Endodermal cell (in vitro differentiated cells): ENCODE measurements at places on chromosomes 5 and 9. TPM values are rescaled to one million over a fixed set of nuclear protein-coding genes. Genes with fewer than 3 reads are reported as not detected.

- no peaks in the 10 kb centered on the region for H3K4me1 ChIP-seq
- peaks cover 29% of the 10 kb centered on the region for H3K36me3 ChIP-seq
- no peaks in the 10 kb centered on the region for H3K27me3 ChIP-seq
- no peak overlapping the region for H3K4me3 ChIP-seq
- DNase-seq, result no peak
- no peak overlapping the region for H3K27ac ChIP-seq
Observed at GRCh38 chr5:110751902-110752762, 13.3 kb downstream of the SLC25A46 start.

GRCh38 chr5:83245037-83245436, 167.7 kb downstream of the XRCC4 start:
- H3K4me3 ChIP-seq, result no peak overlapping the region
- H3K27me3 ChIP-seq, result no peaks in the 10 kb centered on the region
- no peak overlapping the region for H3K27ac ChIP-seq
- H3K36me3 ChIP-seq, result no peaks in the 10 kb centered on the region
- DNase-seq, result no peak
- H3K4me1 ChIP-seq, result no peaks in the 10 kb centered on the region

Gene ST6GALNAC4
- 8.3 to 10.5 TPM (median 8.6 TPM) in 3 replicates for total RNA-seq

GRCh38 chr5:79181419-79182022, 54.4 kb upstream of the JMY start:
- no peaks in the 10 kb centered on the region for H3K36me3 ChIP-seq
- no peak overlapping the region for H3K27ac ChIP-seq
- peaks cover 13% of the 10 kb centered on the region for H3K4me1 ChIP-seq
- DNase-seq, result peak; percentile 77
- H3K27me3 ChIP-seq, result no peaks in the 10 kb centered on the region

DNA sequence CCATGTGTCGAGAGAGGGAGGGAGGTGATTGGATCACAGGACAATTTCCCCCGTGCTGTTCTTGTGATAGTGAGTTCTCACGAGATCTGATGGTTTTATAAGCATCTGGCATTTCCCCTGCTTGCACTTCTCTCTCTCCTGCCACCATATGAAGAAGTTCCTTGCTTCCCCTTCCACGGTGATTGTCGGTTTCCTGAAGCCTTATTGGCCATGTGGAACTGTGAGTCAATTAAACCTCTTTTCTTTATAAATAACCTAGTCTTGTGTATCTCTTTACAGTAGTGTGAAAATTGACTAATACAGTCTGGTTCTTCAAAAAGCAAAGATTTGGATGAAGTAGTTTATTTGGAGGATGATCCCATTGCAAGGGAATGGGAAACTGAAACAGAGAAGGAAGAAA, 11.3 kb upstream of the MIER3 start:
- no peaks in the 10 kb centered on the region for H3K36me3 ChIP-seq
- H3K27me3 ChIP-seq, result no peaks in the 10 kb centered on the region
- no peak overlapping the region for H3K4me3 ChIP-seq
- H3K4me1 ChIP-seq, result peaks cover 4% of the 10 kb centered on the region
- no peak for DNase-seq

DNA sequence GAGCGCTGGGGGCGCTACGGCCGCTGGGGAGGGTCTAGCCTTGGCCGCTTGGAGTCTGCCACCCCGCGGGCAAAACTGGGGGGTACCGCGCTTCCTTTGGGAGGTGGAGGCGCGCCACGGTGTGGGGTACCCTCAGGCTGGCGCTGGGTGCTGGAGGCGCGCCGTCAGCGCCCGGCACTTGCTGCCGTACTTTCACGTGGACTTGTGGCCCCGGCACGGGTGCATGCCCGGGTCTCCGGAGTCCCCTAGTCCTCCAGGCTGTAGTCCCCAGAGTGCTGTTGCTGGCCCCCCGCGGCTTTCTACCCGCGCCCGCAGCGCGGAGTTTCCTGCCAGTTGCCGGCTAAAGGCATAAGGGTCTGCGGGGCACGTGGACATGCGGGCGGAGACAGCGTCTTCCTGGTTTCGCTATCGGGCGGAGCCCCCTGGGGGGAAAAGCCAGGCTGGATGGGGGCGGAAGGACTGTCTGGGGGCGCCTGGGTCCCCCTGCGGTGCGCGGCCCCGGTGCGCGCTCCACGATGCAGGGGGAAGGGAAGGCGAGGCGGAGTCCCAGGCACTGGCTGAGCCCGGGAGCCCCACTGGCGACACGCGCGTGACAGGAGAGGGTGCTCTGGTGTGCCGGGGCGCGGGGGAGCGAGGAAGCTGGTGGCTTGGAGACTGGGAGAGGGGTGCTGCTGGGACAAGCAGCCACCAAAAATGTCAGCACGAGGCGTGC, 666 bp downstream of the PPARGC1B start:
- peak overlapping the region; percentile 85 for H3K4me3 ChIP-seq
- DNase-seq, result peak; percentile 86
- H3K36me3 ChIP-seq, result no peaks in the 10 kb centered on the region
- H3K27me3 ChIP-seq, result peaks cover 49% of the 10 kb centered on the region
- H3K4me1 ChIP-seq, result no peaks in the 10 kb centered on the region
- no peak overlapping the region for H3K27ac ChIP-seq

- no peak overlapping the region for H3K4me3 ChIP-seq
- no peak for DNase-seq
- no peaks in the 10 kb centered on the region for H3K36me3 ChIP-seq
- no peaks in the 10 kb centered on the region for H3K27me3 ChIP-seq
- H3K27ac ChIP-seq, result no peak overlapping the region
Observed at GRCh38 chr5:65914641-65915196, 11.7 kb upstream of the ERBIN start.

GRCh38 chr9:133641396-133641655, 5.2 kb downstream of the DBH start:
- no peak overlapping the region for H3K4me3 ChIP-seq
- no peaks in the 10 kb centered on the region for H3K27me3 ChIP-seq
- no peak for DNase-seq
- no peaks in the 10 kb centered on the region for H3K4me1 ChIP-seq
- no peak overlapping the region for H3K27ac ChIP-seq

Gene SPATA31D4
- not detected in 2 replicates for total RNA-seq

GRCh38 chr5:81134066-81134465, 99.1 kb upstream of the CKMT2 start:
- no peak overlapping the region for H3K4me3 ChIP-seq
- peaks cover 25% of the 10 kb centered on the region for H3K4me1 ChIP-seq
- no peaks in the 10 kb centered on the region for H3K27me3 ChIP-seq
- DNase-seq, result no peak
- no peak overlapping the region for H3K27ac ChIP-seq

Gene SURF2
- 25.9 and 26.7 TPM in 2 replicates for total RNA-seq

DNA sequence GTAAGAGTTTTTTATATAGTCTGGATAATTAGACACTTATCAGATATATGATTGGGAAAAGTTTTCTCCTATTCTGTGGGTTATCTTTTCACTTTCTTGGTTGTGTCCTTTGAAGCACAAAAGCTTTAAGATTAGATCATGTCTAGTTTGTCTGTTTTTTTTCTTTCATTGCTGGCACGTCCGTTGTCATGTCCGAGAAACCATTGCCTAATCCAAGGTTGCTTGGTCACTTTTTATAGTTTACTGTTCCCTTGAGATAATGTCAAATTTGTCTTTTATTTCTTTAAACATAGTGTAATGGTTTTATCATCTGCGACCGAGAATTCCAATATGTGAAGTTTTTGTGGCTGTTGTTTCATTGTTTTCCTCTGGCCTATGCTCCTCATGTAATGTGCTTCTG, 28.8 kb downstream of the GARNL3 start:
- no peak overlapping the region for H3K27ac ChIP-seq
- H3K4me1 ChIP-seq, result no peaks in the 10 kb centered on the region
- H3K4me3 ChIP-seq, result no peak overlapping the region
- no peak for DNase-seq
- no peaks in the 10 kb centered on the region for H3K27me3 ChIP-seq

DNA sequence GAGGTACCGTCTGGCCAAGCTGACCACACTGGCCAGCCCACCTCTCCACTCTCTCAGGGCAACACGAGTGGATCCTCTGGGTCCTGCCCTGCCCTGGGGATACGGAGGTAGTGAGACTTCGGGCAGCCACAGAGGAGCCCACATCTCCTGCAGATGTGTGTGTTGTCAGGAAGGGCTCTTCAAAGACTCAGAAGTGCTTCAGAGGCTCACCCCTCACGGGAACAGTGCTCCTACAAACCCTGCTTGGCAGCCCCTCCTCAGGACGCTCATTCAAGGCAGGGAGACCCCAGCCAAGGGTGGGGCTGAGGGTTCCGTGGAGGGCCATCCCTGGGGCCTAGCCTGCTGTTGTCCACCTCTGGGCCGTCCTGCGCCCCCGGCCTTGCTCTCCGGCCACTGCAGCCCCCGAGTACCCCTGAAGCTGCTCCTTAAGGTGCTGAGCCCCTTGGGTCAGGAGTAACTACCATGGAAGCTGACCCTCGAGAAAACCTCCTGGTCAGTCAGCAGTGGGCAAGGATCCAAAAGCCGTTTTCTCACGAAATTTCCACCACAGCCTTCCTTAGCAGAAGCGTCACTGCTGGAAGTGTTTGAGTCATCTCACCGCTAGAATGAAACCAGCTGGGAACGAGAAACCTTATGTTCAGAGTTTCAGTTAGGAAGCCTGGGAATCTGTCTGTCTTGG, 23.2 kb upstream of the LRRC14B start:
- H3K36me3 ChIP-seq, result no peaks in the 10 kb centered on the region
- no peaks in the 10 kb centered on the region for H3K4me1 ChIP-seq
- H3K27ac ChIP-seq, result no peak overlapping the region
- H3K4me3 ChIP-seq, result no peak overlapping the region
- no peak for DNase-seq

Gene PPP1R26
- total RNA-seq, result 43.2 and 49.8 TPM in 2 replicates

Gene GABRA1
- 0.33 TPM in 1 of 2 replicates, not detected in the other for total RNA-seq

- no peak overlapping the region for H3K4me3 ChIP-seq
- H3K36me3 ChIP-seq, result no peaks in the 10 kb centered on the region
- H3K27me3 ChIP-seq, result no peaks in the 10 kb centered on the region
- no peak overlapping the region for H3K27ac ChIP-seq
- DNase-seq, result no peak
Observed at GRCh38 chr9:131826966-131827525, 87.2 kb upstream of the RAPGEF1 start.

- H3K36me3 ChIP-seq, result no peaks in the 10 kb centered on the region
- H3K27me3 ChIP-seq, result no peaks in the 10 kb centered on the region
- DNase-seq, result peak; percentile 46
- no peak overlapping the region for H3K27ac ChIP-seq
Observed at GRCh38 chr5:88188458-88189132, 80.0 kb downstream of the TMEM161B start.

- no peak overlapping the region for H3K4me3 ChIP-seq
- H3K27me3 ChIP-seq, result peaks cover 62% of the 10 kb centered on the region
Observed at GRCh38 chr9:17580119-17580518, 1.3 kb downstream of the SH3GL2 start.

DNA sequence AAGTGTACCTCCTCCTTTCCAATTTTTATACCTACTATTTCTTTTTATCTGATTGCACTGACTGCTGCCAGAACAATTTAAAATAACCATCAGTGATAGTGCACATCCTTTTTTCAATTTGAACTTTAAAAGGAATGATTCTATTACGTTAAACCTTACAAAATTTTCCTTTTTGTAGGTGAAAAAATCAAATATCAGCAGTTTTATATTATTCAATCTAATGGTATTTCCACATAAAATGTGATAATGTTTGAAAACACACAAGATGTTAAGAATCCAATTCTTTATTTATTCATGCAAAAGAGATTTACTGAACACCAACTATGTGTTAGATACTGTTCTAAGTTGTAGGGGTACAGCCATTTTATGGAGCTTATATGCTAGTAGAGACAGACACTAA, 105.7 kb downstream of the GDNF start:
- H3K27ac ChIP-seq, result no peak overlapping the region
- no peaks in the 10 kb centered on the region for H3K36me3 ChIP-seq
- DNase-seq, result no peak
- H3K4me1 ChIP-seq, result no peaks in the 10 kb centered on the region

DNA sequence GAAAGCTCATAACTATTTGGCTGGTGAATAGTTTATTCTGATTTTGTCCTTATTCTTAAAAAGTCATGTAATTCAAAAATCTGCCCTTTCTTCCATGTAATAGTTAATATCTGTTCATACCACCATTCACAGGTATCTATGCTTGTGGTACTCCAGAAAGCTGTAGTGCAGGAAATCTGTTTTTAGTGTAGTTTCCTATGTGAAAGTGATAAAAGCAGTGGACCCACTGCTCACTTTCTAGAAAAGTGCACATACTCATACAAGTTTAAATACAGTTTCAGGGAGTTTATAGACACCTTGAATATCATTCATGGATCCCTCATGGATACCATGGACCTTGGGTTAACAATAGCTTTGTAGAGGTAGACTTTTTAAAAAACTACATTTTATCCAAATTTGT, 20.2 kb downstream of the PBX3 start:
- H3K27ac ChIP-seq, result no peak overlapping the region
- H3K36me3 ChIP-seq, result no peaks in the 10 kb centered on the region
- no peak overlapping the region for H3K4me3 ChIP-seq
- no peak for DNase-seq

DNA sequence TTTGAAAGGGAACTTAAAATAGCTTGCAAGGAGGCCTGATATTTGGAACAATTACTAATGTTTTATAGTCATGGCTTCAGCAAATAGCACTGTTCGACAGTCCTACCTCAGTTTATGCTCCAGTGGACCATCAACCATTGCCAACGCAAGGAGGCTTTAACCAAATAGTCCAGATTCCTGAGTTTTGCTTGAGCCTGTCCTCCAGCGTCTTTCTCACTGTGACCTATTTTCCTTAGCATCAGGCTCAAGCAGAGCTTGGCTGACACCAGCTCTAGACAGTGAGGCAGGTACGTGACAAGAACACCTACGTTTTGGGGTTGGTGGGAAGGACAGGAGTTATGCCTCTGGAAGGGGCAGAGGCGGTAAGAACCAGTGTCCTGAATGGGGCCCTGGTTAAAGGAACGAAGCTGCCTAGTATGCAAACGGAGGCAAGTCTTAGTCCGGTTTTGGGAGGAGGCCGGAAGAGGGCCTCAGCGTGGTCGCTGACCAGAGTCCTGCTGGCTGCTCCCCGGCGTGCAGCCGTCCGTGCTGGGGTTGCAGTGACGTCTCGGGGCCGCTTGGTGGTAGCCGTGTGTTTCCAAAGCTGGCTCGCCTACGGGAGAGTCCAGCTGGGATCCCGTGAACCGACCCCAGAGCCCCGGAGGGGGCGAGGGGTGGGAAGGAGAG, 998 bp upstream of the FGF18 start:
- no peaks in the 10 kb centered on the region for H3K4me1 ChIP-seq
- H3K27ac ChIP-seq, result no peak overlapping the region
- peak overlapping the region; percentile 83 for H3K4me3 ChIP-seq

GRCh38 chr9:127535834-127536233, 76.2 kb upstream of the STXBP1 start:
- H3K27me3 ChIP-seq, result no peaks in the 10 kb centered on the region
- DNase-seq, result no peak
- no peak overlapping the region for H3K4me3 ChIP-seq
- H3K27ac ChIP-seq, result no peak overlapping the region
- no peaks in the 10 kb centered on the region for H3K36me3 ChIP-seq
- no peaks in the 10 kb centered on the region for H3K4me1 ChIP-seq
